ENCODE measurements at places on chromosomes 2 and 18.

GRCh38 chr2:97706112-97706511 is 7.3 kb upstream of the ZAP70 start:
- no peak for DNase-seq

DNA sequence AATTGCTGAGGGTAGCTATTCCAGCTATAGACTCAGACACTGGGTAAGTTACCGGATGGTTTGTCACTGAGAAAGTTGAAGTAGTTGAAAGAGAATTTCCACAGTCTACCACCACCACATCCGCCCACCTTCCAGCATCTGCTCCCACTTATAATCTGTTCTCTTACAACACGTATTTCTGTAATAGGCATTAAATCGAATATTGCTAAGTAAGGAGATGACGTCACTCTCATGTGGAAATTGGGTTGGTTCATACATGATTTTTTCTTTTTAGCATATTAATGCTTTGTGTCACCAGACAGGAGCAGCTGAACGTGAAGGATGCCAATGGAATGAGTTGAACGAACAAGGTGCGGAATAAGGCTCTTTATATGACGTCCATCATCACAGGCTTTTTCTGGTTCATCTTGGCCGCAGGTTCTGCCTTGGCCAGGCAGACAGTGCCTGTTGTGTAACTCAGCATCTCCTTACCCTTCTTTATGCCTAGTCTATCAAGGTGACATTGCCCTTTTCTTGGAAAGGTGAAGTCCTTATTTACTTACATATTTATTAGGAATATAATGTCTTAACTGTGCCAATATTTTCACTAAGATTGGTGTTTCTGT is 45.9 kb downstream of the THUMPD2 start:
- DNase-seq: no peak

DNA sequence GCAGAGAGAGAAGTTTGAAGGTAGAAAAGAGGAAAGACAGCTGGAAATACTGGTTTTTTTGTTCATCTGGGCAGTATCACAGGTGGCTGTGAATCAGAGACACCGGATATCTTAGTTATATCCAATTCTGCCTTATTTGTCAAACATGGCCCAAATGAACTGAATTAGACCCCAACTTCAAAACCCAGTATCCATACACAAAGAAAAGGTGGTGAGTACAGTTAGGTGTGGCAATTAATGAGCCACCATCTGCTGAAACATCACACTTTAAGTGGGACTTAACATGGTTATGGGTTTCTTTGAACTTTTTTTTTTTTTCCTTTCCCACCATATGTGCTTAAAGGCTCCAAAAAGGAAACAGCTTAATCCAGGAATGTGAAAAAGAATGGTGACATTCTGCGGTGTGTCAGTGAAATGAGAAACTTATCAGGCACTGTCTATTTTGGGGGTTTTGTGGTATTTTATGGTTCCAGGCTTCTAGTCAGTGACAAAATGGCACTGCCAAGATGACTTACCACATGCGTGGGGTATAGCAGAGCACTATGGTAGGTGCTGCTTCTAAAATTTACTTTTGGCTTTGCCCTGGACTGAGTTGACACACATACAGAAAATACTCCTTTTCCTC is 5.0 kb upstream of the TMEM178A start:
- DNase-seq: no peak

GRCh38 chr2:37553411-37554154 is 117.9 kb downstream of the CDC42EP3 start:
- no peak for DNase-seq

GRCh38 chr2:145771525-145771924 is 1251.6 kb upstream of the ZEB2 start:
- no peak for DNase-seq

- DNase-seq: no peak
Measured at GRCh38 chr2:67689186-67689585, 292.1 kb downstream of the ETAA1 start.

- no peak for DNase-seq
Measured at GRCh38 chr2:173935305-173935704, 29.9 kb downstream of the SP3 start.

DNA sequence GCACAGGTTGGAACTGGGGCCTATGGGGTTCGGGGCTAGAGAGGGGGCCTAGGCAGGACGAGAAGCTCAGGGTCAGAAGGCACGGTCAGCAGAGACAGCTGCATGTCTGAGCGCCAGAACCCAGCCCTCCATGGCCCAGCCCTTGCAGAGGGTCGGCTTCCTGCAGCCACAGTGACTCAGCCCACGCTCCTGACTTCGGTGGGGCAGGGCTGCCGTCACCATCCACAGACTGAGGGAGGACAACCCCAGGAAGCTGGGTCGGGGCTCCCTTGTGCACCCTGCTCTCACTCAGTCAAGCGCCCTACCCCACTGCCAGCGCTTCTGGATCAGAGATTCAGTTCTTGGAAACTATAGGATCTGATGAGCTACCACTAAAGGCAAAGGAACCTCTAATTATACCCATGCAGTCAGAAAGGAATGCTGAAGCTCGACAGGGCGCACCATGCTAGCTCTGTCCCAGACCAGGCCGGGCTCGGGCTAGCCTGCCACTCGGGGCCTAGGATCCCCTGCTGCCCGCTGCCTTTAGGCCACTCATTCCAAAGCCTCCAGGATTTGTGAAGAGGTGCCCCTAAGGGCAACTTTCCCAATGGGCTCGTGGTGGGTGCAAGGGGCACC is 3.0 kb downstream of the ACTR1B start:
- no peak for DNase-seq

DNA sequence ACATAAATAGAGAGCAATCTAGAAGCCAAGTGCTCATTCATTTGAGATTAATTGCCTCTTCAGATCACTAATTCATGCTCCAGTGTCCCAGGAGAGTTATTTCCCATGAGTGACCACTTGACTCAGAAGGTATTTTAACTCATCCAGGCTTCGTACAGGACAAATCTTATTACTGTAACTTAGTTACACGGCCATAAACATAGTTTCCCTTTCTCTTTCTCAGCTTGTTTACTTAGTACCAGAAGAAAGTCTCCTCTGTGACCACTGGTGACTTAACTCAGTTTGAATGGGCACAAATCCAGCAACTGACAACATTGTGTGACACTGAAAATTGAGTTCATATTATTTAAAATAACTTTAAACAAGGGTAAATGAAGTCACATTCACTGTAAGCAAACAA is 25.3 kb downstream of the MMADHC start:
- DNase-seq: no peak

- no peak for DNase-seq
Measured at GRCh38 chr2:196403471-196403870, 232.1 kb upstream of the STK17B start.

GRCh38 chr2:188601391-188601790 is 309.7 kb downstream of the GULP1 start:
- no peak for DNase-seq

- DNase-seq: no peak
Measured at GRCh38 chr2:230162981-230163380, 56.8 kb downstream of the SP110 start.

GRCh38 chr18:6626457-6626856 is 103.1 kb upstream of the ARHGAP28 start:
- DNase-seq: no peak

DNA sequence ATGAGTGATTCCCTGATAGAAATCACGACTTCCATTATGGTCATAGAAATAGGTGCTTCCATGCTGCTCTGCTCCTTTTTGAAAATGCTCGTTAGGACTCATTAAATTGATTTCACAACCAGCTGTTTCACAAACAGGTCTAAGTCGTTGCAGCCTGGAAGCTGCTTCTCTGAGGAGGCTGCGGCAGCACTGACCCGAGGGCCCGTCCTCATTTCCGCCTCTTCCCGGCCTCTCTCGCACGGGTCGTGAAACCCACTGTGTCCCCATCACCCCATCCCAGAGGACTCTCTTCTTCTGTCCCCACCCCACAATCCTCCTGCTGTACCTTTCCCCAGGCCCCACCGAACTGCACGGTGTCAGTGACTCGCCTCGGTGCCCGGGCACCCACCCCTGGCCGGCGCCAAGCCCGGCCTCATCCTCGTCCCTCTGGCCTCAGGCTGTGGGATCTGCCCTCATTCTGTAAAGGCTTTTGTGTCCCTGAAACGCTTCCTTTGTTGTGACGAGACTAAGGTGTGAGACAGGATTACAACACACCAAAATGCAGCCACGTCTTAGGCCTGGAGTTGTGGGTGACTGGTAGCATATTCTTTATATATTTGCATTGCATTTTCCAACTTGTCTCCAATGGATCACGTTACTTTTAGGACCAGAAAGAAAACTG is 112.7 kb upstream of the CTDP1 start:
- DNase-seq: no peak

DNA sequence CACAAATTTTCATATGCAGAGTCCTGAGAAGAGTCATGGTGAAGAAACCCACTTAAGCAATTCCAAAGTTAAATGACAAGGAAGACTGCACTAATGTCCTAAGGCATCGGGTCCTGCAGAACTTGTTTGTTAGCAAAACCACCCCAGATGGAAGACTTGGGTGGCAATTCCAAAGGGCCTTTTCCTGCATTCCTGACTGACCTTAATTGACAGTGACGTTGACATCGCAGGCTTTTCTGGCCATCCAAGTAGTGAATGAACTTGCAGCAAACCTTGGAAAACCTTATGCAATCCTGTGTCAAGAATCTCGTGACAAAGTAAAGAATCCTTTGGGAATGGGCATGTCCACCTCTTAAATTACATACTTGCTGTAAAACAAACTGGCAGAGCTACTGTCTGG is 112.5 kb upstream of the SH3BP4 start:
- DNase-seq: no peak

DNA sequence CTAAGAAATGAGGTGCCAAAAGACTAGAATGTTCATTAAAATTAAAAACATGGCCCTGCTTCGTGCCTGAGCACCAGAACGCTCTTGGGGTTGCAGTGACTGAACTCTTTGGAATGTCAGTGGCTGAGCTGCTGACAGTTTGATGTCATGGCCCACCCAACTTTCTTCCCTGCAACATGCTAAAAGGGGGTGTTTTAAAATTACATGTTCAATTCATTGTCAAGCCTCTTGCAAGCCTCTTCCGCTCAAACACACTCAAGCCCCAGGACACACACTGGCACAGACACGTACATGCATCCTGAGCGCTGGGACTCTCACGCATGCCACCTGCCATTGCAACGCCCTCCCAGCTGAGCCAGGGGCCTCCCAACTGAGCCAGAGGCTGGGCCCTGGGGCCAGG is 12.6 kb downstream of the RUFY4 start:
- DNase-seq: no peak

- DNase-seq: no peak
Measured at GRCh38 chr2:72694715-72695496, 130.9 kb downstream of the EXOC6B start.

GRCh38 chr2:48397846-48398245 is 132.1 kb upstream of the STON1 start:
- no peak for DNase-seq

DNA sequence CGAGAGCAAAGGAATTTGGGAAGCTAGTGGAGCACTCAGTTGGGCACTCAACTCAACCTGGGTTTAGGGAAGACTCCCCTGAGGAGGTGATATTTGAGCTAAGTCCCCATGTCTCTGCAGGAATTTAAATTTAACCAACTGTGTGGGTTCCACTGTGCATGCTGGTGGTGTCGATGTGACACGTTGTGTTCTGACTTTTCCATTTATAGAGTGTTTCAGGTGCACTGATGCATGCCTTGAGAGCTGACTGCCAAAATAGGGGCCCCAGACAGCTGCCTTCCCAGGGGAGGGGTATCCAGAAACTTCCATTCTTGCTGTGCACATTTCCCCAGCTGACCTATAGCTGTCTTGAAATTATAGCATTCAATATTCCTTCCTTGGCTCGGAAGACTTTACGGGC is 63.7 kb upstream of the BCL2L11 start:
- DNase-seq: no peak

DNA sequence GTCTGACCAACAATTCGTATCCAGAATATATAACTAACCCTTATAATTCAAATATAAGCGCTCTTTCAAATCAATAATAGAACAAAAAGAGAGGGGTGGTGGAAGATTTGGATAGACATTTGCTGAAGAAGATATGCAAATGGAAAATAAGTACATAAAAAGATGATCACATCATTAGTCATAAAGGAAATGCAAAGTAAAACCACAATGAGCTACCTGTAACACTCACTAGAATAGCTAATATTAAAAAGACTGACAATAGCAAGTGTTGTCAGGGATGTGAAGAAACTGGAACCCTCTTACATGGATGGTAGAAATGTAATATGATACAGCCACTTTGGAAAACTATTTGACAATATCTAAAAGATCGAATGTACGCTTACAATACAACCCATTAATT is 84.9 kb upstream of the MRPS9 start:
- DNase-seq: no peak

GRCh38 chr2:100879296-100879695 is 59.4 kb downstream of the NPAS2 start:
- no peak for DNase-seq

DNA sequence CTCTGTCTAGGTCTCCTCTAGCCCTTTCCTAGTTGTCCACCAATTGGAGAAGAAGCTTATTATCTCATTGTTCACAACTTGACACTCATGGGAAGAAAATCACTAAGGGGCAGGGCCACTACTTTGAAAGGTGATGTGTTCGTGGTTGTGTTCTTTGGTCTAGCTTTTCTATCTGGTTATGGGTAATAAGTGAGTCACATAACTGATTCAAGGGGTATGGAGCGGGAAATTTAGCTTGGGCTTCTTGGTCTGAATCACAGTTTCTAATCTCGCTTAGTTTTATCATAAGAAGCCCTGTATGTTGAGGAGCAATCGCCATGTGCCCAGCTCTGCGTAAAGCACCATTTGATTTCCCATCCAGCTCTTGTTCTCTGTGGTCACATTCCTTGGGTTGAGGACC is 18.7 kb upstream of the DYTN start:
- no peak for DNase-seq

GRCh38 chr2:43419243-43419642 is 176.6 kb downstream of the THADA start:
- DNase-seq: no peak

- DNase-seq: no peak
Measured at GRCh38 chr18:78611869-78612268, 367.7 kb upstream of the SALL3 start.

DNA sequence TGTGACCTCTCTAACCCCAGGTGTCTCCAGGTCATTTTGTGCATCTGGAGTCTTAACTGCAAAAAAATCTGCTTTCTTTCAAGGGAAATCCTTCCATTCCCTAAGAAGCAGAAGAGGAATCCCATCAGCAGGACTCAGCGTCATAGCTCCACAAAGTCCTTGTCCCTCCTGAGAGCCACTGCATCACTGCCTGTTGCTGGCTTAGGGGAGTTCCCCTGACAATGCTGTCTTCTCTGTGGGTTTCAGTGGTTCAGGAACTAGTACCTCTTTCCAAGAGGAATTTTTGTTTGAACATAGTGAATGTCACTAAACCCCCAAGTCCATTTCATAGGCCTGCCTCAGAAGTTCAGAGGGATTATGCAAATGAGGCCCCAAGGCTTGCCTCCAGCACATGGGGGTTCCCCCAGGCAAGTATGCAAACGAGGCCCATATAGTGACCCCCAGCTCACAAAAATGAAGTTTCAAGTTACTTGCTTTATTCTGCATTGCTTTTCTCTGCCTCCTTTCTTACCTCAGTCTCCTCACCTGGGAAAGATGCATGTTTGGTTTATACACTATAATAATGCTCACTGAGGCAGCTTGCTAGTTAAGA is 513.9 kb upstream of the MEX3C start:
- no peak for DNase-seq

- no peak for DNase-seq
Measured at GRCh38 chr18:10244341-10244740, 210.1 kb upstream of the APCDD1 start.

Measured in C1 segment of cervical spinal cord (tissue), 14 donors.